ENCODE measurements at places on chromosomes 4 and X.

DNA sequence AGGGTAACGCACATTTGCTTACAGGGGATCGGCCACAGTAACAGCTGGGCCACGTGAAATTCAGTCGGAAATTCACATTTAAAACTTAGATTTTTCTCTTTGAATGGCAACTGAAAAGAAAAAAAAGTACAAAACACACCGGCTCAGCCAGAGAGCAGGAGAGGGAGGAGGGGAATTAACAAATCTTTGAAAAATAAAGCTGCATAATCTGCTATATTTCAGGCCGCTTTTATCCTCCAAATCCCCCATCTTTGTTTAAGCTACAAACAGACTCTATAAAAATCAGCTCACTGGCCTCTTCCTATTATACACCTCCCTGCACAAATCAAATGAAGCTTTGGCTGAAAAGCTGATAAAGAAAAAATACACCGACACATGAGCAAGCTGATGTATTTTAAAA, 169.1 kb downstream of the LDB2 start:
- no peaks in the 10 kb centered on the region for H3K36me3 ChIP-seq
- DNase-seq: no peak
- H3K4me3 ChIP-seq: no peak overlapping the region
- H3K27ac ChIP-seq: no peak overlapping the region

DNA sequence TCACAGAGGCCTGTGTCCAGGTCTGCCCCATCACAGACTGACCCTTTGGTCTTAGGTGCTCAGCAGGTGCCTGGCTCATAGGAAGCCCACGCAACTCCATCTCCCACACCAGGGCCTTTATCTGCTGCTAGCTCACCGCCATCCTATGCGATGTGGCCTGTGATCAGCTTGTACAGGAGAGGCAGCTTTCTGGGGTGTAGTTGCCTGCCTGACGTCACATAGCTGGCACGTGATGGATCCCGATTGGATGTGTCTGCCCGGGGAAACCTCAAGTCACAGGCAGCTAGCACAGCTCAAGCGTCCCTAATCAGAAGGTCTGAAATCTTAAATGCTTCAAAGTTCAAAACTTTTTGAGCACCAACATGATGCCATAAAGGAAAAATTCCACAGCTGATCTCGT, 41.2 kb upstream of the CLDN34 start:
- H3K4me1 ChIP-seq: no peaks in the 10 kb centered on the region
- no peaks in the 10 kb centered on the region for H3K27me3 ChIP-seq
- no peak overlapping the region for H3K27ac ChIP-seq
- no peak overlapping the region for H3K4me3 ChIP-seq
- no peaks in the 10 kb centered on the region for H3K36me3 ChIP-seq
- no peak for DNase-seq

- no peaks in the 10 kb centered on the region for H3K27me3 ChIP-seq
- no peaks in the 10 kb centered on the region for H3K4me1 ChIP-seq
- H3K4me3 ChIP-seq: no peak overlapping the region
- no peak for DNase-seq
Measured at GRCh38 chr4:16537926-16538325, 311.7 kb upstream of the TAPT1 start.

DNA sequence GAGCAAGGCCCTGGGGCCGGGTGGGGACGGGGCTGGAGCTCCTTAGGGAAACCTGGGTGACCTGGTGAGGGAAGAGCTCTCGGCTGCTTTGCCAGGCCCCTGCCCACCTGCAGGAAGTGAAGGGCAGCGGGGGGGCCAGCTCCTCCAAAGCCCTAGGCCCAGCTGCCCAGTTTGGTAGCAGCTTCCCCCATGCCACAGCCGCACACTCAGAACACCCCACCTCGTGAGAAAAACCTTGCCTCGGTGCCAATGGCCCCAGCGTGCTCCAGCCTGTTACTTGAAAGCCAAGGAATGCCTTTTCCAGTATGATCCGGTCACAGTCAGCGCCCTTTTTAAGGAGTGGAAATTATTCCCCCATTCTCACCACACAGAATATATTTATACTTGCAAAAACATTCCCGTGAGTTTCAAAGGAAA, 38.3 kb downstream of the ACOX3 start:
- peak; percentile 41 for DNase-seq
- H3K4me1 ChIP-seq: peaks cover 3% of the 10 kb centered on the region
- no peak overlapping the region for H3K4me3 ChIP-seq
- no peaks in the 10 kb centered on the region for H3K27me3 ChIP-seq
- peak overlapping the region; percentile 21 for H3K27ac ChIP-seq

- no peaks in the 10 kb centered on the region for H3K4me1 ChIP-seq
- H3K27me3 ChIP-seq: no peaks in the 10 kb centered on the region
- no peak overlapping the region for H3K27ac ChIP-seq
- no peaks in the 10 kb centered on the region for H3K36me3 ChIP-seq
Measured at GRCh38 chr4:26753617-26754016, 107.0 kb upstream of the STIM2 start.

- no peaks in the 10 kb centered on the region for H3K4me1 ChIP-seq
- no peak overlapping the region for H3K27ac ChIP-seq
- no peaks in the 10 kb centered on the region for H3K36me3 ChIP-seq
- H3K4me3 ChIP-seq: no peak overlapping the region
- no peaks in the 10 kb centered on the region for H3K27me3 ChIP-seq
- DNase-seq: no peak
Measured at GRCh38 chr4:14961292-14961691, 41.0 kb upstream of the CPEB2 start.

DNA sequence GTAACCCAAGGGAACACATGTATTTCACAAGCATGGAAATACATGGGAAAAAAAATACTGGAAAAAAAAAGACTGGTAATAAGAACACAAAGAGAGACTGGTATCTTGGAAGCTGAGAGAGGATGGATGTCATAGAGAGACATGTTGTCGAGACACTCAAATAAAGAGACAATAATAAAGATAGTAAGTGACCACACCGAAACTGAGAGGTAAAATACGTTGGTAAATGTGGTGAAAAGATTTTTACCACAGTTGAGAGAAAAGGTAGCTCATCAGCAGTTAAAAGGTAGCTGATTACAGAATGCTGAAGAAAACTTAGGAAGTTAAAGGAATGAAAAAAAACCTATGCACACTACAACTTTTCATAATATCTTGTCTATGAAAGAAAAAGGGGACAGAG, 81.1 kb downstream of the ARAP2 start:
- H3K36me3 ChIP-seq: no peaks in the 10 kb centered on the region
- no peak overlapping the region for H3K4me3 ChIP-seq
- no peak overlapping the region for H3K27ac ChIP-seq
- no peak for DNase-seq
- H3K27me3 ChIP-seq: no peaks in the 10 kb centered on the region

GRCh38 chr4:144336633-144337032, 196.1 kb upstream of the GYPA start:
- H3K4me1 ChIP-seq: no peaks in the 10 kb centered on the region
- no peak overlapping the region for H3K27ac ChIP-seq
- no peaks in the 10 kb centered on the region for H3K27me3 ChIP-seq
- no peak overlapping the region for H3K4me3 ChIP-seq
- no peak for DNase-seq

DNA sequence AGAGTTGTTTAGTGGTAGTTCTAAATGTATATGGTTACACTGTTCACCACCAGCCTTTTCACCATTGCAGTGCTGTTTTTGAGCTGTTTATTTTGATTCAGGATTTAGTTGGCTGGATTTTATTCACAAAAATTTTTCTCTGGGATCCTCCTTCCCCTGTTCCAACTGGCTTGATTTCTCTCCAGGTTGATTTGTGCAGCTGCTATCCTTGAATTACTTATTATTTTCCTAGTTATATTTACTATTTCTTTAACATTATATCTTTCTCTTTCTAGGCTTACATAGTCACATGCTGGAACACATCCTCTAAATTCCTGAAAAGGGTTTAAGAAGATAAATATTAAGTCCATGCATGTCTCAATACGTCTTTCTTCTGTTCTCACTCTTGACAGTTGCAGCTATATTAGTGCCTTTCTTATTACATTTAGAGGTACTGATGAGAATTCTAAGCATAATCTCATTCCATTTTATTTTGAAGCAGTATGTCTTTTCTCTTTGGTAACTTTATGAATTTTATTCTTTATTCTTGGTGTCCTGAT, 82.2 kb downstream of the SUPT20HL2 start:
- no peaks in the 10 kb centered on the region for H3K36me3 ChIP-seq
- no peaks in the 10 kb centered on the region for H3K27me3 ChIP-seq
- no peak overlapping the region for H3K27ac ChIP-seq
- DNase-seq: no peak

- H3K27ac ChIP-seq: no peak overlapping the region
- no peaks in the 10 kb centered on the region for H3K4me1 ChIP-seq
- DNase-seq: no peak
- H3K27me3 ChIP-seq: no peaks in the 10 kb centered on the region
- no peaks in the 10 kb centered on the region for H3K36me3 ChIP-seq
Measured at GRCh38 chr4:185369731-185370130, 26.0 kb downstream of the LRP2BP start.

- no peaks in the 10 kb centered on the region for H3K4me1 ChIP-seq
- no peaks in the 10 kb centered on the region for H3K36me3 ChIP-seq
- DNase-seq: no peak
- H3K4me3 ChIP-seq: no peak overlapping the region
Measured at GRCh38 chr4:95466791-95467190, 82.0 kb downstream of the UNC5C start.

GRCh38 chrX:13652287-13652793, 601 bp upstream of the TCEANC start:
- DNase-seq: no peak
- peak overlapping the region; percentile 56 for H3K4me3 ChIP-seq
- no peaks in the 10 kb centered on the region for H3K36me3 ChIP-seq
- no peaks in the 10 kb centered on the region for H3K27me3 ChIP-seq
- H3K4me1 ChIP-seq: no peaks in the 10 kb centered on the region

DNA sequence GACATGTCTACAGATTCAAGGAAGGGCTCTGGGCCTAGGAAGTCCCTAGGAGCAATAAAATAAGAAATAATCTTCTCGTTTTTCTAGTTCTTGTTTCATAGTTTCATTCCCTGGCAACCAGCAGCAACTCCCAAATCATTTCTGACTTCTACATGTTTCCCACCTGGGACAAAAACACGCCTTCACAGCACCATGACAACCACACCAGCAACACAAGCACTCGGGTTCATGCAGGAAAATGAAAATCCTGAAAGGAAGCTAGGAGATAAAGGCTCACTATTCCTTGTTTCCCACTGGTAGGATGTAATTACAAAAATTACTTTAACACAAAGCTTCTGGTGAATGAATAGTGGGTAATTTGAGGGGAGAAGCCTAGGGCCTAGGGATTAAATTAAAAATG, 158.9 kb downstream of the ADAMTS3 start:
- no peaks in the 10 kb centered on the region for H3K36me3 ChIP-seq
- H3K27ac ChIP-seq: no peak overlapping the region
- no peaks in the 10 kb centered on the region for H3K27me3 ChIP-seq
- no peaks in the 10 kb centered on the region for H3K4me1 ChIP-seq

- no peak overlapping the region for H3K27ac ChIP-seq
- H3K4me3 ChIP-seq: no peak overlapping the region
- no peaks in the 10 kb centered on the region for H3K27me3 ChIP-seq
- no peaks in the 10 kb centered on the region for H3K4me1 ChIP-seq
- no peak for DNase-seq
Measured at GRCh38 chrX:1491851-1492349, 39.2 kb upstream of the ASMTL start.

DNA sequence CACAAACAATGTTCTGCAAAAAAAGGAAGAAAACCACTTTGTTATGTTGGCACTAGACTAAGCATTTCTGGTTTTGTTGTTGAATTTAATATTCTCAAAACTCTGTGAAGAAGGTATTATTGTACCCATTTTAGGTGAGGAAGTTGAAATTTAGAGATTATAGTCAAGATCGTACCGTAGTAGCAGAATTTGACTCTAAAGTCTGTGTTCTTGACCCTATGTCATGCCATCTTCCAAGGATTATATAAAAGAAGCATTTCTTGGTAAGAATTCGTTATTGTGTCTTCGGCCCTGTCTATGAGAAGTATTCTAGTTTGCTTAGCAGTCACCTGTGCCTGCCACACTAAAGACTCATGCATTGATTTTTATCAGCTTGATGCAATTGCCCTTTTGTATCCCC, 104.4 kb upstream of the MAP9 start:
- H3K4me3 ChIP-seq: no peak overlapping the region
- H3K36me3 ChIP-seq: no peaks in the 10 kb centered on the region
- DNase-seq: no peak
- H3K27me3 ChIP-seq: no peaks in the 10 kb centered on the region

GRCh38 chrX:40105835-40106675, 8.3 kb upstream of the BCOR start:
- H3K4me1 ChIP-seq: no peaks in the 10 kb centered on the region
- H3K27me3 ChIP-seq: no peaks in the 10 kb centered on the region
- H3K36me3 ChIP-seq: no peaks in the 10 kb centered on the region
- peak; percentile 63 for DNase-seq

GRCh38 chr4:184143770-184144564, 73.7 kb downstream of the ENPP6 start:
- no peaks in the 10 kb centered on the region for H3K27me3 ChIP-seq
- DNase-seq: no peak

- H3K36me3 ChIP-seq: no peaks in the 10 kb centered on the region
- no peak for DNase-seq
- H3K27ac ChIP-seq: no peak overlapping the region
- no peaks in the 10 kb centered on the region for H3K27me3 ChIP-seq
- H3K4me1 ChIP-seq: no peaks in the 10 kb centered on the region
- no peak overlapping the region for H3K4me3 ChIP-seq
Measured at GRCh38 chr4:176478076-176478475, 158.3 kb downstream of the SPCS3 start.

DNA sequence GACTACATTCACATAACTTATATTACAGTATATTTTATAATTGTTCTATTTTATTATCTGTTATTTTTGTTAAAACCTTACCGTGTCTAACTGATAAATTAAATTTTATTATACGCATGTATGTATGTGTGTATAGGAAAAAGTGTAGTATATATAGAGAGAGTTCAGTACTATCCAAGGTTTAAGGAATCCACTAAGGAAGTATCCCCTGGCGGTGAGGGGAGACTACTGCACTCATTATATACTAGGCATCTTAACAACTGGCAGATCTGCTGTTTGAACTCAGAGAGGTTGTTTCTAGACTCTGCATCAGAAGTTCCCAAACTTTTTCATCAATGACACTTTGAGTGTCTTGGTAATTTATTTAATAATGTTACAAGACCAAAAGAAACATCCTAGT, 70.9 kb downstream of the NDST4 start:
- no peak for DNase-seq
- no peak overlapping the region for H3K27ac ChIP-seq
- no peaks in the 10 kb centered on the region for H3K4me1 ChIP-seq
- no peak overlapping the region for H3K4me3 ChIP-seq
- no peaks in the 10 kb centered on the region for H3K36me3 ChIP-seq

GRCh38 chrX:95629737-95630136, 1054.9 kb upstream of the DIAPH2 start:
- H3K4me1 ChIP-seq: no peaks in the 10 kb centered on the region
- no peak overlapping the region for H3K4me3 ChIP-seq
- H3K36me3 ChIP-seq: no peaks in the 10 kb centered on the region
- H3K27ac ChIP-seq: no peak overlapping the region
- no peaks in the 10 kb centered on the region for H3K27me3 ChIP-seq

All from prostate gland (tissue), 2 donors.